ENCODE measurements at places on chromosomes 6 and 20.

DNA sequence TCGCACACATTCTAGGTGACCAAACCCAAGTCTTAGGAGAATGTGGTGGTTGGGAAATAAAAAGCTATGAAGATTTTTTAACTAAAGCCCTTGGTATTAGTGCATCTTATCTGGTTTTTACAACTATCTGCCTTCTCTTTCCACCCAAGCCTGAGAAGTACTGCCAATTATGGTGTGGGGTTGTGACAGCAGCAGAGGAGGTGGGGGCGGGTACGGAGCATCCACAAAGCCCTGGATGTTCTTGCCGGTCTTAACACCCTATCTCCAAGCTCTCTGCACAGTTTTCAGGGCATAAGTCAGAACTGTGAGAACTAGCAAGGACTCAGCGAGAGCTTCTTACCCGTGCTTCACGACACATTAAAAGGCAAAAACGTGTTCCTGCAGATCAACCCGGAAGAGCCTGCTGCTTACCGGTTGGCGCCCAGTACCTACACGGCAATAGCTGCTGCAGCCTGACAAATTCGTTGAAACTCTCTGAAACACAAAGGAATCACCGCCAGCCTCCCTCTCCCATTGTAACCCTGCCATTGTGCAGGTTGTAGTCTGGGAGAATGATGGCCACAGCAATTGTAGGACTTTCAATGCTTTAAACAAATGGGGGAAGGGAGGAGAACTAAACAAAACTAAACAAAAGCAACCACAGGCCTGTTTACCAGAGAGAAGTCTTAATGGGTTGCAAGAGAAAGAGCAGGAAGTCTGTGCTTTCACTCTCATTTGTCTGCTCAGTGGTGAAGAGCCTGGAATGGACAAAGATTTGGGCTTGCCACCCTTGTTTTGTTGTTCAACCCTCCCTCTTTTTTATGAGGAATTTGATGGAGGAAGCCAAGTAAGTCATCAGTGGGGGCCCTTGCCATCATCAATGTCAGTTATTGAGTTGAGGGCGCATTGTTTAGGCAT is 461.0 kb upstream of the JARID2 start:
- no peak for DNase-seq

GRCh38 chr20:31918466-31919105 is 33.3 kb downstream of the PDRG1 start:
- DNase-seq, result no peak

- DNase-seq, result no peak
Measured at GRCh38 chr6:147157930-147158329, 46.3 kb upstream of the STXBP5 start.

- no peak for DNase-seq
Measured at GRCh38 chr6:38045701-38046305, 226.3 kb downstream of the ZFAND3 start.

GRCh38 chr6:78942446-78942845 is 75.1 kb downstream of the IRAK1BP1 start:
- DNase-seq, result no peak

DNA sequence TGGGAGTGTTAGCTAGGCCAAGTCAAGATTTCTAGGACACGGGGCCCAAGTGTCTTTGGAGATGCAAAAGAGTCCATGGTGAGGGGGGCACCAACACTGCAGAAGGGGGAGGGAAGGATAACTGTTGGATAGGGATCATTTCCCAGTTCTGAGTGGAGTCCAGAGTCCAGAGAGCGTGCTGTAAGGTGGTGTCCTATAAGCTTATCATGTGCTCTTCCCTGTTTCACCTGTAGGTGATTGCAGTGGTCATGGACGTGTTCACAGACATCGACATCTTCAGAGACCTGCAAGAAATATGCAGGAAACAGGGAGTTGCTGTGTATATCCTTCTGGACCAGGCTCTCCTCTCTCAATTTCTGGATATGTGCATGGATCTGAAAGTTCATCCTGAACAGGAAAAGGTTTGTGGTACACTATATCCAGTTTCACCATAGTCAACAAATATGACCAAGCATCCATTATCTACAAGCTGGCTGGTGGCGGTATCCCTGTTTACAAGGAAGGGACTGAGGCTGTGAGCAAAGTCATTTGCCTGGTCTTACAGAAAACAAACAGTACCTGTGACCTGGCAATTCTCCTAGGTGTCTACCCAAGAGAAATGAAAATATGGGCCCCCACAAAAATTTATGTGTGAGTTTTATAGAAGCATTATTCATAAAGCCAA is 15.6 kb downstream of the FAM83D start:
- no peak for DNase-seq

DNA sequence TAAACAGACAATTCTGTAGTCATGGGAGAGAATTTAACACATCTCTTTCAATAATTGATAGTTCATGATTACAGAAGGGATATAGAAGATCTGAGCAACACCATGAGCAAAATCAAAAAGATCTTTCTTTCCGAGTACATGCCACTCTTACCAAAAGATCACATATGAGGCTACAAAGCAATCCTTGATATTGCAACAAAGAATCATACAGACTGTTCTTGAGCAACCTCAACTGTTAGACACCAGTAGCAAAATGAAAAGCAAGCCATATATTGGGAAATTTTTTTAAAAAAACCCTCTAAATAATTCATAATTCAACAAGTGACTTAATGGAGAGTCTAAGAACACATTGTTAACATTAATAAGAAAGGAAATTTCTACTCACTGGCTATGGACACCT is 3.6 kb upstream of the CD83 start:
- no peak for DNase-seq

GRCh38 chr6:115958958-115959357 is 101.7 kb downstream of the FRK start:
- DNase-seq, result no peak

GRCh38 chr20:680638-681187 is 5.1 kb upstream of the SCRT2 start:
- no peak for DNase-seq

GRCh38 chr6:111727041-111727440 is 121.4 kb upstream of the TRAF3IP2 start:
- DNase-seq, result no peak

GRCh38 chr6:27238010-27238983 is 9.2 kb upstream of the PRSS16 start:
- DNase-seq, result no peak

GRCh38 chr6:97501853-97502252 is 218.8 kb upstream of the MMS22L start:
- no peak for DNase-seq

- DNase-seq, result no peak
Measured at GRCh38 chr6:130744576-130745366, 82.4 kb upstream of the SMLR1 start.

- DNase-seq, result no peak
Measured at GRCh38 chr6:54188846-54189245, 77.6 kb downstream of the MLIP start.

DNA sequence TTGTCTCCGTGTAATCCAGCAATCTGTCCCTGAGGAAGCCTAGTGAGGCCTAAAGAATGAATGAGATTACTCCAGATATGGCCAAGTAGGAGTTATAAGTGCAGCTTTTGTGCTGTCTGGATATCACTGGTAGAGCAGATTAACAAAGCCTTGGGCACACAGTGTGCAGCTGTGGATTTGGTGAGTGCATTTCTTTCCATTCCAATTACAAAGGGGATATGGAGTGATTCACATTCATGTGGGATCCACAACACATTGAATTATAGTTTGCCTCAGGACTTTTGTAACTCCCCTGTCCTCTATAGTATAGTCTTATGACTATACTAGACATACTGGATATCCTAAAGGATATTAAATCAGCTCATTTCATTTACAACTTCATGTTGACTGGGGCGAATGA is 47.1 kb downstream of the HLA-F start:
- DNase-seq, result no peak

GRCh38 chr20:15047601-15048000 is 710.2 kb upstream of the FLRT3 start:
- DNase-seq, result no peak

- no peak for DNase-seq
Measured at GRCh38 chr6:12119085-12119588, 107.0 kb downstream of the HIVEP1 start.

- DNase-seq, result no peak
Measured at GRCh38 chr6:168713839-168714238, 272.9 kb downstream of the SMOC2 start.

GRCh38 chr20:7841291-7841970 is 98.8 kb downstream of the HAO1 start:
- no peak for DNase-seq

GRCh38 chr20:40670253-40670652 is 18.8 kb downstream of the MAFB start:
- no peak for DNase-seq

DNA sequence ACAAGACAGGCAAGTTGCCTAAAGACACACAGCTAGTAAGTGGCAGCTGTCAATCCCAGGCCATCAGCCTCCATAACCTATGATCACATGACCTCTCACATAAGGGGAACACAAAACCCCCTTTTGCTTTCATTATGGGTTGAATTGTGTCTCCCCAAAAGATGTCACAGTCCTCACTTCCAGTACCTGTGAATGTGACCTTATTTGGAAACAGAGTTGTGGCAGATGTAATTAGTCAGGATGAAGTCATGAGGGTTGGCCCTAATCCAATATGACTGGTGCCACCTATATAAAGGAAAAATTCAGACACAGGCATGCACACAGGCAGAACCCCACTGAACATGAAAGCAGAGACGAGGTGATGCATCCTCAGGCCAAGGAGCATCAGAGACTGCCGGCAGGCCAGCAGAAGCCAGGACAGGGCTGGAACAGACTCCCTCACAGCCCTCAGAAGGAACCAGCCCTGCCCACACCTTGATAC is 33.6 kb downstream of the GFOD1 start:
- DNase-seq, result no peak

DNA sequence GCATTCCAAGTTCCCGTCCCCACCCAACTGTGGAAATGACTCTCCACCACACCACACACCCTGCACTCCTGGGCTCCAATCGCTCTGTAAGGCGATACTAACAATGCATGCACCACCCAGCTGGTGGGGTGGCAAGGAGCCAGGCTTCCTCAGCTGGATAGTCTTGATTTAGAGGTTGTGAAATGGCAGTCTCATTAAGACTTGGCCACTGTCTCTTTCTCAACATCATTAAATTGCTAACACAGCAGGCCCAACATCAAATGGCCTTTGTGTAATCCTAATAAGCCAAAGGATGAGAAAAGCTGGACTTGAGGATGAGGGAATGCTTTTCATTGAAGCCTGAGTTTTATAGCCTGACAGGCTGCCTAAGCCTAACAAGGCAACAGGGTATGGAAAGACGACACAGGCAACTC is 223.7 kb downstream of the GMDS start:
- DNase-seq, result no peak

GRCh38 chr6:34273242-34273805 is 24.5 kb upstream of the SMIM29 start:
- no peak for DNase-seq

GRCh38 chr20:58306421-58307261 is 2.9 kb upstream of the RAB22A start:
- peak; percentile 52 for DNase-seq

GRCh38 chr20:46246559-46246958 is 61.7 kb downstream of the CDH22 start:
- DNase-seq, result no peak

DNA sequence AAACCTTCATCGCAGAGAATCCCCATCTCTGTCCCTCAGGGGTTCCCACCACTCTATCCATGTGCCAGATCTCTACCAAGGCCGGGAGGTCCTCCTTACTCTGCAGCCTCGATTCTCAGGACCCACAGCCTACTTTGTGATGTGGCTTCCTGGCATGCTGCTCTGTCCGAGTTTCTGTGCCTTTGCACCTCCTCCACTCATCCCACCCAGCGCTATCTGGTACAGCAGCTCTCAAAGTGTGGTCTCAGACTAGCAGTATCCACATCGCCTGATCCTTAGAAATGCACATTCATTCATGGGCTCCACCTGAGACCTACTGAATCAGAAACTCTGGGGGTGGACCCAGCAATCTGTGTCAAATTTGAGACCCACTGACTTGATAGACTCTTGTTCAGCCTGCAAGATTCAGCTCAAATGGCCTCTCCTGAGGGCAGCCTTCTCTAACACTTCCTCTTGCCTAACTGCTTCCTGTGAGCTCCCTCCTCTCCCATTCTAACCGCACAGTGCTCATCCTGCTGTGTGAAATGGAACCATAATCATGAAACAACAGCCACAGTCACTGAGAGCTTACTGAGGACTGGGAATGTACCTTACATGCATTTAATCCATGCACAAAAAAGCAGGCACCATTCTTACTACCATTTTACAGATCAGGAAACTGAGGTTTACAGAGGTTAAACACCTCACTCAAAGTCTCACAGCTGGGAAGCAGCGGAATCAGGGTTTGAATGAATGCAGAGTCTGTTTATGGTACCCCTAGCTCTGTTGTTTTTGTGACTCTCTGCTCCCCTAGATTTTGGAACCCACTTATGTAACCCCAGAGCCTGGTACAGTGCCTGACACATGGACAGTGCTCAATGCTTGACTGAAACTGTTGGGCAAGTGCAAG is 69.4 kb downstream of the JPH2 start:
- DNase-seq, result no peak

DNA sequence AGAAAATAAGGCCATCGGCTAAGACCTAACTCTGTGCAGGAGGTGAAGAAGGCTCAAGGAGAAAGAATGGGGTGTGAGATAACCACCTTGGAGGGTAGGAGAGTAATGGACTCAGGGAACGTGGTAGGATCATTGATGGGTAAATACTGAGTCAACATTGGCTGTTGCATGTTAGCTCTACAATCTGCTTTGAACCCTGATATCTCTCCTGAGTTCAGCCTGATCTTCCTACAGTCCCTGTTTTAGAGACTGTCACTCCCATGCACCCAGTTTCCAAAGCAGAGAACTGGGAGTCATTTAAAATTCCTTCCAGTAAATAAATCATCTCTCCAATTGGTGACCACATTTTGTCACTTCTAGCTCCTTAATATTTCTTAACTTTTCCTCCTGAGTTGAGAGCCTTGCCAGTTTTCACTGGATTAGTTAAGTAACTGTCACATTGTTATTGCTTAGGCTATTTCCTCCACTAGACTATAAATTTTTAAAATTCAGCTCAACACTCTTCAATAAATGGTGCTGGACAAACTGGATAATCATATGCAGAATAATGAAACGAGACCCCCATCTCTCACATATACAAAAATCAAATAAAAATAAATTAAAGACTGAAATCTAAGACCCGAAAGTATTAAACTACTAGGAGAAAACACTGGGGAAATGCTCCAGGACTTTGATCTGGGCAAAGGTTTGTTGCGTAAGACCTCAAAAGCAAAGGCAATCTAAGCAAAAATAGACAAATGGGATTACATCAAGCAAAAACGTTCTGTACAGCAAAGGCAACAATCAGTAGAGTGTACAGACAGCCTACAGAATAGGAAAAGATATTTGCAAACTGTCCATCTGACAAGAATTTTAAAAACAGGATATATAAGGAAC is 138.9 kb upstream of the TMEM170B start:
- no peak for DNase-seq

GRCh38 chr6:122709922-122710512 is 69.5 kb upstream of the FABP7 start:
- DNase-seq, result no peak

- no peak for DNase-seq
Measured at GRCh38 chr20:62938105-62938888, at the start of gene GID8. Gene GID8 (plus strand): TSS chr20:62938147. CDS start chr20:62941503, 3,356 bp downstream.

GRCh38 chr6:2055911-2056310 is 189.5 kb downstream of the GMDS start:
- no peak for DNase-seq

GRCh38 chr20:57600320-57601210 is 19.7 kb downstream of the ZBP1 start:
- DNase-seq, result no peak

All from stimulated activated CD8-positive, alpha-beta memory T cell treated with anti-CD3 and anti-CD28 coated beads, Interleukin-7, amount 100 ng/mL, for 48 hours (primary cell).